Nucleus accumbens (tissue), 56 donors: ENCODE measurements at places on chromosomes 5 and 9.

DNA sequence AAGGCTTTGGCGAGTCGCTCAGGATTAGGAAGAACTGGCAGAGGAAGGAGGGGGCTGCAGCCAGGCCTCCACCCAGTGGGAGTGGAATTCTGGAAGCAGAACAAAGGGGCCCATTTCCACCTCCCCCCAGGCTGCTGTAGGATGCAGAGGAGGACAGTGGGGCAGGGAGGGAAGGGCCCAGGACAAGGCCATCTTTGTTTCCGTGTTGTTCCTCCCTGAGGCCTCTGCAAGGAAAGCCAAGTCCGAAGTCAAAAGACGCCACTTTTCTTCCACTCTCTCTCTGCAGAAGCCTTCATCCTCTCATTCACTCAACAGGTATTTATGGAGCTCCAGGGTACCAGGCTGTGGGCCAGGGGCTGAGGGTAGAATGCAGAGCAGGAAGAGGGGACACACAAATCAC lies 70.7 kb downstream of the ENTREP1 start:
- DNase-seq = peak; percentile 16

DNA sequence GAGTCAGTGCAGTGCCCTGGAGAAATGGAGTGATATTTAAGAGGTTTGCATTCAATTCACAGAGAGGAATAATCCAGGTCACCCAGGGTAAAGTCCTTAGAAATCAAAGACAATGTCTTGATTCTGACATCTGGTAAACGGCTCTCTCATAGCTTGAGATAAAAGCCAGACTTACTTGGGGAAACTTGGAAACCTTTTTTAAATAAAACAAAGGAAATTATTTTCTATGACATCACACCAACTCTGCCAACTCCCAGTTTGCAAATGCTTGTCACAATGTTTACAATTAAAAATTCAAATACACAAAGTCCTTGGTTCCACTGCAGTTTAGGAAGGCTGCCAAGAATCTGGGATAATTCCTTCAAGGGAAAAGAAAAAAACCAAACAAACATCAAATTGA lies 255.1 kb upstream of the NREP start:
- no peak for DNase-seq

GRCh38 chr5:82255844-82256243 lies 22.3 kb downstream of the RPS23 start:
- DNase-seq = no peak

- DNase-seq = no peak
Observed at GRCh38 chr5:128925973-128926372, 39.3 kb upstream of the SLC27A6 start.

DNA sequence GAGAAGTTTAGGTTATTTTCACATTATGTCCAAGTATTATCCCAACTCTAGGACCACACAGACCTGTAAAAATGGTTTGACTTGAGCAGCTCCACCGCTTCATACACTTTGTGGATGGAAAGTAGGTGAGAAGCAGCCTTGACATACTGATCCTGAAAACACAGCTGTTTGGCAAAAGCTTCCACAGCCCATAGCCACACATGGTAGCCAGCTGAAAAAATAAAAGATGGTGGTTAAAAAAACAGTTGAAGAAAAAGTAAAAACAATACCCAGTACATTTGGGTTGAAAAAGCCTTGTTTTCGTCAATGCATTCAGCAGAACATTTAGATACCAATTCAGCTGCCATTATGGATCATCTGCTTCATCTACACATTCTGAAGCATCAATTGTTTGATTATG lies 36.7 kb downstream of the GEMIN5 start:
- no peak for DNase-seq

DNA sequence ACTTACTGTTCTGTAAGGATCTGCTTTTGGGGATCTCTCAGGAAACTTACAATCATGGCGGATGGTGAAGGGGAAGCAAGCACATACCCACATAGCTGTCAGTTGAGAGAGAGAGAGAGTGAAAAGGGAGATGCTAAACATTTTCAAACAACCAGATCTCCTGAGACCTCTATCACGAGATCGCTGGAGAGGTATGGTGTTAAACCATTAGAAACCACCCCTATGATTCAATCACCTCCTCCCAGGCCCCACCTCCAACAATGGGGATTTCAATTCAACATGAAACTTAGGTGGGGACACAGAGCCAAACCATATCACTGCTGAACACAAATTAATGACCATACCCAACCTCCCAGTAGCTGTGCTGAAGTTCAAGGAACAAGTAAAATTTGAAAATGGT lies 48.2 kb upstream of the PRDM9 start:
- DNase-seq = no peak

- no peak for DNase-seq
Observed at GRCh38 chr5:95936812-95937397, 24.7 kb downstream of the ELL2 start.

DNA sequence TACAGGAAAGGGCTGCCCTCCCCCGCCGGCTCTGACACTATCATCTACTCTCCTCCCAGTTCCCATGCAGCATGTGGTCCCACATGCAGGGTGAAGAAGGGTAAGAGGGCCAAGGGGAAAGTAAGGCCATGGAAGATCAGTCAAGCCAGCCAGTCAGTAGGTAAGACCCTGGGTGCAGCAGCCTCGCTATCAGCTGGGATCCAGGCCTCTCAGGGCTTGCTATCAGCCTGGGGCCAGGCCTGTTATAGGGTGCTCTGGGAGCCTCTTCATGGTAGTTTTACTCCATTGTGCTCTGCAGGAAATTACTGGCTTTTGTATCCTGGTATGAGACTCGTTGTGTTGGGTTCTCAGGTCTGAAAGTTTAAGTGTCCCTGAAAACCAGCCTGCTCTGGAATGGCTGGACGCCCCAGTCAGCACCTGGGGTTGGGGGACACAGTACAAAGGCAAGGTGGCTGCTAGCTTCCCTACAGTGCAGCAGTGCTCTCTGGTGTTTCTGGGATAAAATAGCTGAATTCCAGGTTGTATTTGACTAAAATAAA lies 21.4 kb downstream of the SLC22A4 start:
- DNase-seq = no peak

DNA sequence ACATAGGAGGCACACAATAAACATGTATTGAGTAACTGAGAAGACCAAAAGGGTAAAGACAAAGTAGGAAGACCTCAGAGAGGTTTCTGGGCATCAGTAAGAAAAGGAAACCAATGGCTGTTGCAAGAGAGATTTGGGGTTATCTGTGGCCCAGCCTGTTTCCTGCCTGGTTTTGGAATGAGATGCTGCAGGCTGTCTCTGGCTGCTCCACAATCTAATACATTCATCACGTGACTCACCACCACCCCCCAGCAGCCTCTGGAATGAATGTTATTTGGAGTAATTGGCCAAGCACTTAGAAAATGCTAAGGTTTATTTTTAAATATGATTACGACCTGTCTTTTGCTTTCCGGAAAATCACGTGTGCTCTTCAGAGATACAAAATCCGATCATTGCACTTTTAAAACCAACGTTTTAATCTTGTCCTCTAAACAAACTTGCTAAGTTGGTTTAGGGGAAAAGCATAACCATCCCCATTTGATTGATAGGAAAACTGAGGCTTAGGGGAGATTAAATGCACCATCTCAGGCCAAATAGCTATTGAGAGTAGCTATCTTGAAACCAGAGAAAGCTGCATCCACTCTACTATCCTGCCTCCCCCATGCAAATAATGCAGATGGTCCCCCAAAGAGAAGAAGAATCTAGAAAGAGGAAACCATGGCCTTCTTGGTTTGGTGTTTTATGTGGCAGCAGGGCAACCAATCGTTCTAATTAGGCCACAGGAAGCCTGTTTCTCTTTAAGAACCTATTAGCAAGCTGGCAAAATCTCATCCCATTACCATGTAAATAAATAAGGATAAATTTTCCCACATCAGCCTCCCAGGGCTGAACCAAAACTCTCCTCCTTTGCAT lies 151.8 kb upstream of the ADRA1B start:
- DNase-seq = no peak

DNA sequence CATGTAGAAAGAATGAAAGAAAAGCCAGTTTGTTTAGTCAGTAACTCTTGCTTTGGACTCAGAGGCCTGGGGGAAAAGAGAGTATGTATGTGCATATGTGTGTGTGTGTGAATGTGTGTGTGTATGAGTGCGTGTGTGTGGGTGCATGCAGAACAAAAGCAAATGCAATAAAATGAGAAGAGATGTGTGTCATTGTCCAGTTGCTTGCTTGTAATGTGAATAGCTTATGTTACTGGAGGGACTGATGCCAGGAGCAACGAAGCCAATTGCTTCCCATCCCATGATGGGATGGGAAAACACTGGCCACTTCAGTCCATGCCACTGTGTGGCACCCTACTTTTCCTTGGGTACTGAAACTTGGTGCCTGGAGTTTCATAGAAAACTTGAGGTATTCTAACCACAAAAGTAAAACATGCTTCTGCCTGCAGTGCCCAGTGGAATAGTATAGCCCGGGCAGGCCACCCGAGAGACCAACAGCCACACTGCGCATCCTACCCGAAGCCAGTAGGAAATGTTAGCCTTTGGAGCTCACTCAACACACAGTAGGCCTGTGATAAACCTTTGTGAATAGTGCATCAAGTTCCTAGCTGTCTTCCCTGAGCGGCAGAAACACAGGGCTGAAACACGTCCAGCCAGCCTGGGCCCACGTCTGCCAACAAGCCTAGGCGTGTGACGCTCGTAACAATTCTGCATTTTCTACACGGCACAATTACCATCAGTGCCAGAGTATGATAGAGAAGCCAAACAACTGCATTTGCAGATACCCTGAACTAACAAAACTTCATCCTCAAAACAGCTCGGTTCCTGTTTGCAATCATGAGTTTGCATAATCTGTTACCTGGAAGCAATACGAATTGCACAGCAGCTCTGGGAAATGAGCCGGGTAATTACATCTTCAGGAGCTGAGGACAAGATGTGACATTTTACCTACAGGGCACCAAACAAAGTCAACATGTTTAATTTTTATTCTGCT lies 198.1 kb downstream of the SYK start:
- DNase-seq = peak; percentile 5

DNA sequence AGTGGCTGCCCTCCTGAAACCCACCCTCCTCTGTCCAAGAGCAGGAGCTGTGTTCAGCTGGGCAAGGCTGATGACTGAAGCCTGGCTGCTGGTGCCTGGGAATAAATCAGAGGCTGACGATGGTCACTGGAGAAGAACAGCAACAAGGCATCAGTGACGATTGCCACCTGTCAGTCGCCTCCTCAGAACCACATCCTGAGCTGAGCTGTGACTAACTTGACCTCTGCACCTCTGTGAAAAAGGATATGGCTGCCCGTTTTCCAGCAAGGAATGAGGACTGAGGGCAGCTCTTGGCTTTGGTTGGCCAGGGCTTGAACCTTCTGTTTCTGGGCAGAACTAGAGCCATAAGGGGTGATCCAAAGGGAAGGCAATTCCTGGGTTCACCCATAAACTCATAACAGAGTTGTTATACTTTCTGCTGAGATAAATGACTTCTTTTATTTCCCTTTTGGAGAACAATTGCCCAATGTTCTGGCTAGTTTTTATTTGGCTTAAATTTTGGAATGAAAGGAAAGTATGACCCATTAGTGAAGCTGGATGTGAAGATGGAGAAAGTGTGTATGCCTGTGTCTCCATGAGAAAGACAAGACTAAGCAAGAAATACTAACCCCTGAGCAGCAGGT lies 40.1 kb downstream of the TRIP13 start:
- DNase-seq = no peak

- DNase-seq = no peak
Observed at GRCh38 chr5:1375871-1376810, 31.2 kb upstream of the CLPTM1L start.

DNA sequence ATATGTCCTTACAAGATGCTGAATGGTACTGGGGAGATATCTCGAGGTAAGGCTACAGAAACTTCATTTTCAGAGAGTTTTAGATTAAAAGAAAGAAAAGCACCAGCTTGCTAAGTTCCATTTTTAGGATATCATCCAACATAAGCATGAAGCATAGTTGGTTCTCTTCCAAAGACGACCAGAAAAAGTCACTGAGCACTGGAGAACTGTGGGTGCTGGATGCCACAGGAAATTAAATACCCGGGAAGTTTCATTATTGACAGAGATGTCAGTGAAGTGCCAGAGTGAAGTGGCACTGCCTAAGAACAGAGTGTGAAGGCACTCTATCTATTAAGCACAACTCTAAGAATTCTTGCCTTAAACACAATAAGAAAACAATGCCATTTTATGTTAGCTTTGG lies 76.8 kb downstream of the PIK3R1 start:
- DNase-seq = no peak

- no peak for DNase-seq
Observed at GRCh38 chr5:60248901-60249300, 355.4 kb upstream of the PDE4D start.

DNA sequence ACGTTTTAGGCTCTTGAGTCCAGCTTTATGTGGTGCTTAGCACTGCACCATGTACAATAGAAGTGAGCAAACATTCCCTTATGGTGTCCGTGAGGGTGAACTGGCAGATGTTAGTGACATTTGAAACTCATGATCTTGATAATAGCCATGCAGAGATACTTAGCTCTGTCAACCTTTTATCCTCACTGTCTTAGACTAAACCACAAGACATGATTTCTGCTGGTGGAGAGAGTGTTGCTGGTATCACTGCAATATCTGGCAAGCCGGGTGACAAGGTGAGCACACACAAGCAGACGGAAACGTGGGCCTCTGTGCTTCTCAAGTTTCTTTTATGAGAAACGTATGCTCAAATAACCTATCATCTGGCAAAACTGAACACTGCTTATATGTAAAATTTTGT lies 68.4 kb downstream of the CAST start:
- DNase-seq = no peak

DNA sequence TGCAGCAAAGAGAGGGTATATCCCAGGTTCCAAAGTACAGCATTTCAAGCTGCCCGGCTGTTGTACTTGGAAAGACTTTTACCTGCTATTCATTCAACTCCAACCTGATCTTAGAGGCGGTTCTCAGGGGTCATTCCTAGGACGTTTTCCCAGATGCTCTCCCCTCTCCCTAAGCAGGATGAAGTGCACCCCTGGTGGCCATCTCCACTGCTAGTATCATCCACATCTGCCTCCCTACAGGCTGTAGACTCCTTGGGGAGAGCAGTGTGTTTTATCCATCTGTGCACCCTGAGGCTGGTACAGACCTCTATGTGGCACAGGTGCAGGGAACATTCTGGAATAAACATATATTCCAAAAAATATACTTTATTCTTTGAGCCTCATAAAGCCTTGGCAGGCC lies 56.8 kb downstream of the PTPN3 start:
- DNase-seq = no peak
